Activated CD4-positive, CD25-positive, alpha-beta regulatory T cell (primary cell): ENCODE measurements at places on chromosomes 3 and 15.

DNA sequence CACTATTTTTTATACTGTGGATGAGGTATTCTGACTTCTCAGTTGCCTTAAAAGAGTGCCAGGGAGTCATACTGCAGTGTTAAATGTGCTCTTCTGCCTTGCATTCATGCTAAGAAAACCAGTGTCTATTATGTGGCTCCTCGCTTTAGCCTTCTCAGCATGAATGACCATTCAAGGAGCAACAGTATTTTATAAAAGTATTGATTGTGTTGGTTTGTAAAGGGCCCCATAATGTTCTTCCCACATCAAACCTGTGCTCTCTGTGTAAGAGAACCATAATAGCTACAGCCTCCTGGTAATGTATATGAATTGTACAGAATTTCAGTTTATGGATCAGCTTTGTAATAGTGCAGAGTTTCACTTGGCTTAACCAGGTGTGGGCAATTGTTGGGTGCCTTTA, 316.4 kb downstream of the CNTN4 start:
- no peak for DNase-seq

GRCh38 chr3:114299421-114299820, 5.6 kb downstream of the TIGIT start:
- peak; percentile 15 for DNase-seq

GRCh38 chr15:41827290-41827879, 507 bp upstream of the JMJD7 start:
- no peak for DNase-seq

- no peak for DNase-seq
Observed at GRCh38 chr15:44458429-44458828, 31.0 kb downstream of the CTDSPL2 start.

DNA sequence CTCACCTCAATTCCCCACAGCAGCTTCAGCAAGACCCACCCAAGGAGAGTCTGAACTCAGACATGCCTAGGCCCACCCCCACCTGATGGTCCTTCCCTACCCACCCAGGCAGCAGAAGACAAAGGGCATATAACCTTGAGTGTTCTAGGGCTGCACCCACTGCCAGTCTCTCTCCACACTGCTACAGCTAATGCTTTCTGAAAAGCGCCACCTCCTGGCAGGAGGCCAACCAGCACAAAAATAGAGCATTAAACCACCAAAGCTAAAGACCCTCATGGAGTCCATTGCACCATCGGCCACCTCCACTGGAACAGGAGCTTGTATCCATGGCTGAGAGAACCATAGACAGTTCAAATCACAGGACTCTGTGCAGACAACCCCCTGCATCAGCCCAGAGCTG, 11.3 kb upstream of the RPL39L start:
- peak; percentile 16 for DNase-seq

DNA sequence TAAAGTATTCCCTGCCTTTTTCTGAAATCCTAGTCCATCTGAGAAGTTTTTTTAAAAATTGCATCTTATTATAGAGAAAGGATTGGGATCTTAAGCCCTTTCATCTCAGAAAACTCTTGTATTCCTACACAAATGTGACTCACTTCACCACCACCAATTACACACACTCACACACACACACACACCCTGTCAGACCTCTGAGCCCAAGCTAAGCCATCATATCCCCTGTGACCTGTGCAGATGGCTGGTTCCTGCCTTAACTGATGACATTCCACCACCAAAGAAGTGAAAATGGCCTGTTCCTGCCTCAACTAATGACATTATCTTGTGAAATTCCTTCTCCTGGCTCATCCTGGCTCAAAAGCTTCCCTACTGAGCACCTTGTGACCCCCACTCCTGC, 1181.9 kb downstream of the ROBO2 start:
- DNase-seq = no peak

GRCh38 chr3:71618538-71618937, 35.0 kb upstream of the FOXP1 start:
- no peak for DNase-seq

GRCh38 chr15:41161736-41162135, 45.7 kb upstream of the INO80 start:
- no peak for DNase-seq

GRCh38 chr3:88267441-88267840, 117.7 kb downstream of the C3orf38 start:
- DNase-seq = no peak

- no peak for DNase-seq
Observed at GRCh38 chr3:48402281-48402732, 27.6 kb downstream of the PLXNB1 start.

- DNase-seq = peak; percentile 54
Observed at GRCh38 chr3:72738752-72739530, 109.3 kb downstream of the SHQ1 start.

GRCh38 chr3:22928216-22929110, 274.7 kb upstream of the UBE2E2 start:
- no peak for DNase-seq

DNA sequence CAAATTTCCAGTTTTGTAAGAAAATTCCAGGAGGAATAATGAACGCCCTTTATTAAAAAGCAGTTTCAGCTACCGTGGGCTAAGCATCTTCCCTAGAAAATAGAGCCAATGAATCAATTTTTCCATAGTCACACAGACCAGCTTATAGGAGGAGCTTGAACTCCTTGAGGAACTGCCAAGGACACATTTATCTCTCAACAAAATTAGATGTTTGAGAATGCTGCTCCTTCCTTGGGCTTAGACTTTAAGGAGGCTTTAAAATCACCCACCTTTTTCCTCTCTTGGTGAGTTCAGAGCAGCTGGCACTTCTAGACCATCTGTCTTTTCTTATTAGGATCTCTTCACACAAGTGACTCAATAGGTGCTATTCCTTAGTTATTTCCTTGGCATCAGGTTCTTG, 588.0 kb downstream of the SQOR start:
- DNase-seq = no peak

GRCh38 chr3:159882790-159883779, 105.5 kb upstream of the IL12A start:
- DNase-seq = no peak

DNA sequence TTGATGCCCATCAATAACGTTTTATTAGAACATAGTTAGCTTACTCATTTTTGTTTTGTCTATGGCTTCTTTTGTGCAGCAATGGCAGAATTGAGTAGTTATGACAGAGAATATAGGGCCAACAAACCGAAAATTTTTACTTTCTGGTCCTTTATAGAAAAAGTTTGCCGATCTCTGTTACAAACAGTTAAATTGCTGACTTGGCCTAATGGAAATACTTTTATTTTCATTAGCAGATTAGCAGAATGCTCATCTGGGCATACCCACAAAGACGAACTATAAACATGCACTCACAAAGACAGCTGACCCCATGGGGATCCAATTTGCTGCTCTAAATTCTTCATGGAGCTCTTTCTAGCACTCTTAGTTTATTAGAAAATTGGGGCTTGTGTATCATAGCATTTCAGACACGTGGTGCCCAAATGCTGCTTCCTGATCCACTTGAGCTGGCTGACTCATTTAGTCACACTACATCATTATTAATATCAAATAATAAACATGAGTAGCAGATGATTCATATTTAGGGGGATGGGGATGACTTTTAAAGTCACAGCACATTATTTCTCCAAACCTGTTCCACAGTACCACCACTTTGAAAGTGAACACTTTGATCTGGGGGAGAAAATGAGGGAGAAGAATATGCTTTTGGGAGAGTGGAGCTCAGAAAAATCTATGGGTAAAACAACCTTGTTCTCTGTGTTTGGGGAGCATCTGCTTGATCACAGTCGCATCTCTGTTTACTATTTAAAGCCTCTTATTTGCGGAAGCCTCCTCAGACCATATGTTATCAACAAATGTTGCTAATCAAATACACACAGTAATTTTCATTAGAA, 228.1 kb upstream of the FEZF2 start:
- DNase-seq = no peak

DNA sequence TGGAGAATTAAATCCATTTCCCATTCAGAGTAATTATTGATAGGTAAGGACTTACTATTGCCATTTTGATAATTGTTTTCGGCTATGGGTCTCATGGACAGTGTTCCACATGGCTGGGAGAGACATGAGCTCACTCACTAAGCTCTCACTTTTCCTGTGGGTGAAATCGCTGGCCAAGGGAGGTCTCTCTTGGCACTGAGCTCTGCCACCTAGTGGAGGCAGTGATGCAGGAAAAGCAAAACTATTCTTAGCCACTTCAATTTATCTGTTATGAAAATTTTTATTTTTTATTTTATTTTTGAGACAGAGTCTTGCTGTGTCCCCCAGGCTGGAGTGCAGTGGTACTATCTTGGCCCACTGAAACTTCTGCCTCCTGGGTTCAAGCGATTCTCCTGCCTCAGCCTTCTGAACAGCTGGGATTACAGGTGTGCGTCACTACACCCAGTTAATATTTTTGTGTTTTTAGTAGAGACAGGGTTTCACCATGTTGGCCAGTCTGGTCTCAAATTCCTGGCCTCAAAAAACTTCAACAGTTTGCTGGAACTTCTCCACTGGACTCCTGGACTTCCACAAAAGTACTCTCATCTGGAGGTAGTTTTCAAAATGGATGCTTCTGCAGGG, 4.7 kb upstream of the RNF13 start:
- DNase-seq = peak; percentile 31

- no peak for DNase-seq
Observed at GRCh38 chr15:44593042-44593736, 56.2 kb downstream of the EIF3J start.

GRCh38 chr3:30354513-30354912, 251.9 kb upstream of the TGFBR2 start:
- DNase-seq = no peak
